Lower lobe of right lung (tissue), 2 donors: ENCODE measurements at places on chromosomes 3 and 15.
A peak's percentile ranks its signal among the peaks of the same experiment; 100 is the strongest.

DNA sequence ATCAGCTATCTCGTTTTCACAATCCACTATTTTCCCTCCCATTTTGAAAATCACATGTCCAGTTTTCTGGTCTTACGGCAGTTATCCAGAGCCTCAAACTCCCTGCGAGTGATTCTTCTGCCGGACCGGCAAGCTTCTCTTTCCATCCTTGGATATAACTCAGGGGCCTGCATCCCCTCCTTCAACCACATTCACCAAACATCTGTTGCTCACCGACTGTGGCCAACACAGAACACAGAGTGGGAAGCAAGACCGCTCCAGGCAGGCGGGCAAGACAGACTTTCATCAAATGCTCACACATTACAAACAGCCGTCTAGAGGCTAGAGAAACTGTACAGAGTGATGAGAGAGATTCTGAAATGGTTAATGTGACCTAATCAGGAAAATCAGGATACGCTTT lies 7.6 kb upstream of the SLC12A8 start:
- DNase-seq = no peak

- DNase-seq = no peak
Measured at GRCh38 chr3:37348736-37349396, 174.5 kb upstream of the LRRFIP2 start.

DNA sequence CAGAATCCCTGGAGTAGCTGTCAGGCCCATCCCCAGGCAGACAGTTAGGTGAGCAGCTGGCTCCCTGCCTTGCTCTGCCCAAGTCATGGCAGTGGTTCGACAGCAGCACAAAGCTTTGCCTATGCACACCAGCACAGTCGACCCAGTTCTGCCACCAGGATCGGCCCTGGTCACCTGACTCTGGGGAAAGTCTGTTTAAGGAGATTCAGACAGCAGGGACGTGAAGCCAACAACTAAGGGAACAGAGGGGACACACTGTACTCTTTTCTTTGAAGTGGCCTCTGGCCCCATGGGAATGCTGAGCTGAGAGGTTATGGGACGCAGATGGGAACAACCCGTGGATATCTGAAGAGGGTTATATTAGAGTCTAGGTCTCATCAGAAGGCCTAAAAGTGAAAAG lies 134.8 kb downstream of the CHDH start:
- DNase-seq = no peak

- no peak for DNase-seq
Measured at GRCh38 chr15:61184431-61184830, 44.7 kb downstream of the RORA start.

DNA sequence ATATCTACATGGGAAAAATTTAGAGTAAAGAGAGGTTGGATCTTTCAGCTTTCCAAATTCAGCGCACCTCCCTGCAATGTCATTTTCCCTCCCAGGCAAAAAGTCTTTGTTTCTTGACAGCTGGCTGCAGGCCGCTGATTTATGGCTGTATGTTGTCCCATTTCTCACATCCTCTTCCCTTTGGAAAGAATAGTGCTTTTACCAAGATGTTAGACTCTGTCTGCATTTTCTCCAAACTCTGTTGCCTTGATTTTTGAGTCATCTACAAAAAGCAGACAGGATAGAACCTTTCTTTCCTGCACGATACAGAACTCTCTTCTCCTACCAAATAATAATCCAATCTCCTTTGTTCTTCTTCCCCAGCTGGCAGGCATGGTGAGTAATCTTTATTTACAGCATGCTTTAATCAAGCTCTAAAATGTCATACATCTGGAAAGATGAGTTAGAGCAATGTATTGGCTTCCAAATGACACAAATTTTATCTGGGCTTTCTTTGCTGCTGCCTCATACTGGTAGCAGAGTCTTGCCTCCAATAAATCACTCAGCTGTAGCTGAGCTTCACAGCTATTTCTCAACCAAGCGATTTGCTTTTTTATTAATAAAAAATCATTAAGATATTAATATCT lies 101.9 kb downstream of the PIK3R4 start:
- no peak for DNase-seq

DNA sequence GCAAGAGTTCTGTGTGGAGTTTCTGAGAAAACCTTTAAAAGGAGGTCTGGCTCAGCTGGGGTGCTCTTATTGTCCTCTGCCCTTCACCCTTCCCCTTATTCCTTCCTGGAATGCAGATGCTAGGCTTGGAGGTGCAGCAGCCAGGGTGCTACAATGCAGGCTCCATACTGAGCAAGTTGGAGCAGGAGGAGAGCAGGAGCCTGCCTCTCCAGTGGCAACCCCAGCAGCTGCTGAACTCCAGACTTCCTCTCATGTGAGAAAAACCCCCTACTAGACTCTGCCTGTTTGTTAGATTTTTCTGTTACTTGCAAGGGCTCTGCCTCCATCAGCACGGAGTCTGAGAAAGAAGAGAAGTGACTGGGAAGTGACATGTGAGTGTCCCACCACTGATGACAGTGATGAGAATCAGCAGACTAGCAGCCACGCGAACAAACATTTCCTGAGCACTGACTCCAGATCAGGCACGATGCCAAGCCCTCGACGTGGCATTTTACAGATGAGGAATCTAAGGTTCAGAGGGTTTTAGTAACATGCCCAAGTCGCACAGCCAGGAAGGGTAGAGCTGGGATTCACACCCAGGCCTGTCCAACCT lies 16.1 kb upstream of the RARRES1 start:
- peak; percentile 74 for DNase-seq

DNA sequence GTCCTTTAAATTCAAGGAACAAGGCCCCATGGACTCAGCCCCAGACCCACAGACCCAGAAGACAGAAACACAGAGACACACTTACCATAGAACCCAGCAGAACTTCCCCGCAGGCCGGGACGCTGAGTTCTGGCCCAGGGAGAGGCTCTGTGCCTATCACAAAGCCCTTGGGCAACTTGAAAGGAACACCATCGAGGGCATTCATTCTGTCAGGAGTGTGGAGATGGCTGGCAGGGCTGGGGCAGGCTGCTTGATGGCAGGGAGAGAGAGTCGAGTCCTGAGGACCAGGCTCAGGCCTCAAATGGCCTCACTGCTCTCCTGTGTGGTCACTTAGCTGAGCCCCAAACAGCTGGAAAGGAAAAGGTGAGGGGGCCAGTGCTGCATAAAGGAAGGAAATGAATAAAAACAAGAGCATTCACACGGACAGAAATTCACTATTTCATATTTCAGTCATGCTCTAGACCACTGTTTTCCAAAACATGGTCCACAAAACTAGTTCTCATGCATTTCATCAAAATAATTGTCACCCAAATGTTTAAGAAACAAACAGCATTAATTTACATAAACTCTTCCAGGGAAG lies 8.9 kb downstream of the UBAP1L start:
- DNase-seq = no peak

- no peak for DNase-seq
Measured at GRCh38 chr3:23253214-23253613, 50.1 kb downstream of the UBE2E2 start.

DNA sequence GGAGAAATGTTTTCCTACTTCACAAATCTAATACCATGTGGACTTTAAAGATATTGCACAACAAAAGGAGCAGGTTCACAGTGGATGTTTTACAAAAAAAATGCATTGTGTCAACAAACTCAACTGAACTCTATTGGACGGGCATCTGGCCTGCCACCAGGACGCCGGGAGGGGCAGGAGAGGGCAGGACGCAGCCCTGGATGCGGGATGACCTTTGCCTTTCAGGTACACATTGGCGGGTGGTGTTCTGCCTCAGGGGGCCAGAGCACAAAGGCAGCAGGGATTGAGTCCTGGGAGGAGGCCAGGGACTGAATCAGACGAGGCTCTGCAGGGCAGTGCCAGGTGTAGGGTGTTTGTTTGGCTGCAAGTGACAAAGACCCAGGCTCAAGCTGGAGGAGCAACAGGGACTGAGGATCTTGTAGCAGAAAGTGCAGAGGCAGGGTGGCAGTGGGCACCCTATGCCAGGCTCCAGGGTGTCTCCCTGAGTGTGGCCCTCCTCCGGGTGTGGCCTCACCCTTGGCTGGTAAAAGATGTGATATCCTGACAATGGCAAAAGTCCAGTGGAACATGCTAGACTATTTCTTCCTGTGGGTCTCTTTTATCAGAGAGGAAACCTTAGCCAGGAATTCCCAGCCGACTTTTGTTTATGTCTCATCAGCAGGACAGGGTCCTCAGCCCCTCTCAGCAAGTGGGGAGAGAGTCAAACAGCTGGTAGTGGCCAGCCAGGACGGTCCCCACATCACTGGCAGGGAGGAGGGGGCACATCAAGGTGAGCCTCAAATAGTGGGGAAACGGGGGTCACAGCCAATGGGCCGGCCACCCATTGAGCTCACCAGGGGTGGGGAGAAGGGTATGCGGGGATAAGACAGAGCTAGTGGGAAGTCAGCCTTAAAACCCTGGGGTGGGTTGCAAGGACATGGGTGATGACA lies 29.7 kb upstream of the KLF13 start:
- peak; percentile 76 for DNase-seq

- DNase-seq = no peak
Measured at GRCh38 chr3:183315739-183316138, 62.7 kb downstream of the B3GNT5 start.

DNA sequence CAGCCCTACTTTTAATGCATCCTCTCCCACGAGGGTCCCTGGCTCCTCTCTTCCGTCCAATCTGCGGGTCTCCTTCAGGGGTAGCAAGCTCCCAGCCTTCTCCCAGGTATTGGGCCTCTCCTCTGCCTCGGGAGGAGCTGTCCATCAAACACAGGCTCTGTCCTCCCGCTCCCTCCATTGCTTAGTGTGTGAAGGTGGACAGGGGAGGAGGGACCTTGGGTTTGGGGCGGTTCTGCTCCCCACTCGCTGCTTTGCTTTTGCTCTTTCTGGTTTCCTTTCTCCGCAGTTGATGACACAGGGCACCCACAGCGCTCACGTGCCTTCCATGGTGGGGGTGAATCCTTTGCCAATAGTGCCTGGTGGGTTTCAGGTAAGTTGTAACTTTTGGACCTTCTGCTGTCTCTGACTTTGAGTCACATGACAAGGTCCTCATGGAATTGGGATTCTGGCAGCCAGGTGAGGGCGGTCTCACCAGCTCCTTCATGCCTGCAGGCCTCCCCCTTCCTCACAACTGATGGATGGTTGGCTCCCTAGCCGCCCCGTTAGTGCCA lies 18.9 kb downstream of the MUC20 start:
- peak; percentile 39 for DNase-seq

DNA sequence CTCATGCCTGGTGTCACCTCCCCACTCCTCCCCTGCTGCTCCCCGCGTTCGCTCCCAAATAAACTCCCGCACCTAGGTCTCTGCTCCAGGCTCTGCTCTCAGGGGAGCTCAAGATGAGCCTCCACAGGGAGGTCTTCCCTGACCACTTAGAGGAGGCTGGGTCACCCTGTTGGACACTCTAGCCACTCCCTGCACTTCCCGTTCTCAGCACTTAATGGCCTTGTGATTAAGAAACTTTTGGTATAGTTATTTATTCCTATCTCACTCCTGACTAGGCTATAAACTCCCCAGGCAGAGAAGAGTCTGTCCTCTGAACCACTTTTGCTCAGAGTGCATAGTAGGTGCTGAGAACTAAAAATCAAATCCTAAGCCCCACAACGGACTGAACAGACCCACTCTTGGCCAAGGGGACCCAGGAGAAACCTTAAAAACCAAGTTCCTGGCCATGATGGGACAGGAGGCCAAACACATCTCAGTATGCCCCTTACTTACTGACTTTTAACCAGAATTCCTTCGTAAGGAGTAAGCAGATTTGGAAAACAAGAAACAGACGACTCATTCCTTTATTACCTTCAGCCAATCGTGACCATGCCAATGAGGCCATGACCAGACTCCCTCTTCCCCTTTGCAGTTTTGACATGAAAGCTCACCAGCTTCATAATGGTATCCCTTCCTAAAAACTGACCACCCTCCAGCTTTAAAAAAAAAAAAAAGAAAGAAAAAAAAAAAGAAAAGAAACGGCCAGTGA lies 69.0 kb upstream of the HRH1 start:
- no peak for DNase-seq

DNA sequence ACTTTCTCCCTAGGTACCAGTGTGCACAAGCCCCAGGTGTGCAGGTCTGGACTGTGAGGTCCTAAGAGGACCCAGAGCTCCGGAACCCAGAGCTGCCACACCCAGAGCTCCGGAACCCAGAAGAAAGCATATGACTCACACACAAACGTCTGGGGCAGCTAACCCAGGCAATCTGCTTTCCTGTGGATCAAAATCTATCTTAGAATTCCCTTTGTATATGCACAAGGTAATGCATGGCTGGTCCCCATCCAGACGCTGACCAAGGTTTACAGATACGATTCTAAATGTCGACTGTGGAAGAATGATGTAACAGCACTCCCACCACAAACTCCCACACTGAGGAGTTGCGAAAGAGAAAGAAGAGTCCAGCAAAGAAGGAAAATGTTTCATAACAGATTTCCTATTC lies 15.7 kb downstream of the KCNMB2 start:
- DNase-seq = no peak

GRCh38 chr3:141561426-141562034 lies 74.7 kb downstream of the RASA2 start:
- DNase-seq = no peak

DNA sequence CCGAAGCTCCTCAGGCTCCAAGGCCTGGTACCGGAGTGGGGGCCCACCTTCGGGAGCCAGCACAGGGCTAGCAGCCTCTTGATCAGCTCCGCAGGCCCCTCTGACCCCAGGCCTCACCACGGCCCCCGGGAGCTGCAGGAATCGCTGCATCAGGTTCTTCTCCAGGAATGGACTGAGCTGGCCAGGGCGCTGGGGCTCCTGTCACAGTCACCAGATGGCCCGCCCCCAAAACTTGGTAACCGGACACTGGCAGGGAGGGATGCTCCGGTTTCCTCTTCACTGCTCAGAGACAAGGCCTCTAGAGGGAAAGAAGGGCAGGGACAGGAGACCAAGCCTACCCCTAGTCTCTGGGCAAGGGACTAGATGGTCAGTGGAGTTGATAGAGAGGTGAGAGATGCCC lies 9.9 kb downstream of the AP3B2 start:
- no peak for DNase-seq

DNA sequence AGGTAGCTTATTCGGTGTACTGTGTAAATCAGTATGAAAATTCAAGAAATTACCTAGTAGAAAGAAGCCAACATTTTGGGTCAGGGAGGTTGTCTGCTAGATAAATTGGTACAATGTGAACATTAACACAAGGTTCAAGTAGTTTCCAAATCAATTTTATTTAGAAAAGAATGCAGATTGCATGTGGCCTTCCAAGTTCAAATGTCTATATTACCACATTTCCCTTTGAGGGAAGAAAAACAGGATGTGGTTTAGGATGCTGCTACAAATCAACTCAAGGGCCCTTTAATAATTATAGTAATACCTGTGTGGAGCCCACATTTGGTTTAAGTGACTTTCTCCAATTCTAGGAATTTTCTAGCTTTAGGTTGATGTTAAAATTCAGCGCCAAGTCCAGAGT lies 57.5 kb downstream of the CADPS start:
- DNase-seq = no peak

DNA sequence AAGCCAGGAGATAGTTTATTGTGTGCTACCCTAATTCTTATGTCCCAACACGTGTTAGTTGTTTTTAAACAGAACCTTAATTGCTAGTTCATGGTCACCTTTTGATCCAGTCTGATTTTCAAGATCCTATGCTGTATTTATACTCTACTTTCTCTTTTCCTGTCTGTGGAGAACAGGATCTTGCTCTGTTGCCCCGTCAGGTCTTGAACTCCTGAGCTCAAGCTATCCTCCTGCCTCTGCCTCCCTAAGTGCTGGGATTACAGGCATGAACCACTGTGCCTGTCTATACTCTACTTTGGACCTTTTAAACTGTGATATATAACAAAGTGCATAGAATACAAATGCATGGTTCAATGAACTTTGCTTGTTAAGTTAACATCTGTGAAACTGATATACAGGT lies 44.7 kb upstream of the TSC22D2 start:
- no peak for DNase-seq
